ENCODE measurements at places on chromosomes 5 and 9.

DNA sequence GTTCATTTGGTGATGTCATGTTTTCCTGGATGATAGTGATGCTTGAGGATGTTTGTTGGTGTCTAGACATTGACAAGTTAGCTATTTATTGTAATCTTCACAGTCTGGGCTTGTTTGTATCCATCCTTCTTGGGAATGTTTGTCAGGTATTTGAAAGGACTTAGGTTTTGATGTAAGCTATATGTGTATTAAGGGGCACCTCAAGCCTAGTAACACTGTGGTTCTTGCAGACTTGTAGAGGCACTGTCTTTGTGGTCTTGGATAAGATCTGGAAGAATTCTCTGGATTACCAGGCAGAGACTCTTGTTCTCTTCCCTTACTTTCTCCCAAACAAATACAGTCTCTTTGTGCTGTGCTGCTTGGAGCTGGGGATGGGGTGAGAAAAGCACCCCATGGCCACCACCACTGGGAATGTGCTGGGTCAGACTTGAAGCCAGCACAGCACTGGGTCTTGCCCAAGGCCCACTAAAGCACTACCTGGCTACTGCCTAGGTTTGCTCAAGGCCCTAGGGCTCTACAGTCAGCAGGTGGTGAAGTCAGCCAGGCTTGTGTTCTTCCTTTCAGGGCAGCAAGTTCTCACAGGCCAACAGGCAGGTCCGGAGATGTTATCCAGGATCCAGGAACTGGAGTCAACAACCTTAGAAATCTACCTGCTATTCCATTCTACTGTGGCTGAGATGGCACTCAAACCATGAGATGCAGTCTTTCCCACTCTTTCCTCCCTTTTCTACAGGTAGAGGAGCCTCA lies 49.3 kb upstream of the GNA14 start:
- DNase-seq, result no peak

DNA sequence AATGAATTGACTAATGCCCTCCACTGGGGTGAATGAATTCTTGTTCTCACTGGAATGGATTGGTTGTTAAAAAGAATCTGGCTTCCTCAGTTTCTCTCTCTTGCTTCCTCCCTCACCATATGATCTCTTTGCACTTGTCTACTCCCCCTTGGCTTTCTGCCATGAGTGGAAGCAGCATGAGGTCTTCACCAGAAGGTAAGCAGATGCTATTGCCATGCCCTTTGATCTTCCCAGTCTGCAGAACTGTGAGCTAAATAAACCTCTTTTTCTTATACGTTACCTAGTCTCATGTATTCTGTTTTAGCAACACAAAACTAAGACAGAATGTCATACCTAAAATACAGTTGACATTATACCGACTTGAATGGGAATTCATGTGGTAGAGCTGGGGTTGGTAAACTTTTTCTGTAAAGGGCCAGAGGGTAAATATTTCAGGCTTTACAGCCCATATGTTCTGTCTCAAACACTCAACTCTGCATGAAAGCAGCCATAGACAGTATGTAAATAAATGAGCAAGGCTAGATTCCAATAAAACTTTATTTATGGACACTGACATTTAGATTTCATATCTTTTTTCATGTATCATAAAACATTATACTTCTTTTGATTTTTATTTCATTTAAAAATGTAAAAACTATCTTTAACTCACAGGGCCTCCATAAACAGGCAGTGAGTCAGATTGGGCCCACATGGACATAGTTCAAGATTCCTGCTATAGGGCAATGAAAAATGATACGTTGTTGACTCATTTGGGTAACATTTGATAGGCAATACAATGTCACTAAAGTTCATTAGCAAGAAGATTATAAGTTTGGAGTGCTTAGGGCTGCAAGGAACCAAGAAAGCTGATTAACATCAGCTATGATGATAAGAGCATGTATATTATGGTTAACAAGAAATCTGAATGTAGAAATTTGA lies 79.4 kb upstream of the TLE4 start:
- DNase-seq, result no peak

GRCh38 chr5:176731506-176732160 lies 78.7 kb upstream of the UNC5A start:
- no peak for DNase-seq

- no peak for DNase-seq
These were observed 23.1 kb downstream of the ADGRD2 start for GRCh38 chr9:124473310-124473709.

GRCh38 chr5:66440202-66440680 lies 156.0 kb upstream of the MAST4 start:
- no peak for DNase-seq

DNA sequence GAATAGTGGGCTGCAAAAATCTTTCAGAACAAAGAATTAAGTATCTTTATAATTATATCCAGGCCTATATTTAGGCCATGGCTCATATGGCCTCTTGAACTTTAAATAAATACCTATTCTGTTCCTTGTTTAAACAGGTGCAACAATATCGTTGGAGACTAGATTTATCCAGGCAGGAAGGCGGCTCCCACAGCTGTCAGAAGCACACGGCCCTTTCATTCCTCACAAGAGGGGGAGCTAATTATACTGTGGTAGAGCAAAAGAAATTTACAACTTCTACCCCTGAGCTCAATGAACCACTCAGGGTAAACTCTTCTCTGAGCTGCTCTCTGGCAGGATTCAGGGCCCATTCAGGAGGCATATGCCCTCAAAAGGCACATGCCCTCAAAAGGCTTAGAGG lies 31.3 kb downstream of the TMEM174 start:
- DNase-seq, result no peak

- no peak for DNase-seq
These were observed 131.6 kb upstream of the PTGER4 start for GRCh38 chr5:40547994-40548575.

DNA sequence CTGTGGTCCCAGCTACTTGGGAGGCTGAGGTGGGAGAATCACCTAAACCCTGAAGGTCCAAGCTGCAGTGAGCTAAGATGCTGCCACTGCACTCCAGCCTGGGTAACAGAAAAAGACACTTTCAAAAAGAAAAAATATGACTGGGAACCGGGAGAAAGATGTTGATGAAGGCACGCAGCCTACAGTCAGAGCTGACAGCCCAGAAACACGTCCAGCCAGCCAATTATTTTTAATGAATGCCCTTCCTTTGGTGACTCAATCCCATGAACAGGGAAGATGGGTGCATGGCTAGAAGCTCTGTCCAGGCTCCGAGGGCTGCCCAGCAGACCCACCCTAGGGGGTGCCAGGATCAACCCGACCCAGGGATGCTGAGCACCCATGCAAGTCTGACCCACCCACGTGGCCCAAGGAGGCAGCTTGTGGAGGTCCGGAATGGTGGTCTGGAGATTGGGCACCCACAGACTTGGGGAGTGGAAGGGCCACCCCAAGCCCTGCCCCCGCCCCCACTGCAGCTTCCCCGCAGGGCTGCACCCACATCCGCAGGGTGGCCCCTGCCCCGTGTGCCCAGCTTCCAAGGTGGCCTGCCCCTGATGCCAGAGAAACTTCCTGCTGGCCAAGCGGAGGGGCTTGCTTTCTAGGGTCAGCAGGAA lies 51.0 kb downstream of the ADAMTS2 start:
- no peak for DNase-seq
